ENCODE measurements at places on chromosomes 5 and 9.

GRCh38 chr9:18479405-18479804, 5.5 kb downstream of the ADAMTSL1 start:
- no peak for DNase-seq

DNA sequence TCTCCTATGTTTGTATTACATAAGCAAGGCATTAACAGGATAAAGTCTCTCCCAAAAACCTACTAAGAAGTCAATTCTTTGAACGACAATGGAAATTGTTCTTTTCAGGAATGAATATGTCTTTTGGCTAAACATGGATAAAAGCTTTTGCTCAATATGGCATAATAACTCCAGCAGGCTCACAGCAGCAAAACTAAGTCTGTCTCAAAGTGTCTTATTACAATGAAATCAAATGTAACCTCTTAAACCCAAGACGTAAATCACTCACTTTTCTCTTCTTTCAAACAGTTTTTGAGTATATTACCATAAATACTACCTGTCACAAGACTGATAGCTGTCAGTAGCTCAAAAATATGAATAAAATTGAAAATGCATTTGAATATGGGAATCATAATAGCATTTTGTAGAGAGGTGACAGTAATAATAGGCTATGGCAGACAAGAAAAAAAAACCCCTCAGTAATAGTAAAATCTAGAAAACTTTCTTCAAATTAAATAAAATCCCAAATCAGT, 41.7 kb upstream of the EFNA5 start:
- no peak for DNase-seq

DNA sequence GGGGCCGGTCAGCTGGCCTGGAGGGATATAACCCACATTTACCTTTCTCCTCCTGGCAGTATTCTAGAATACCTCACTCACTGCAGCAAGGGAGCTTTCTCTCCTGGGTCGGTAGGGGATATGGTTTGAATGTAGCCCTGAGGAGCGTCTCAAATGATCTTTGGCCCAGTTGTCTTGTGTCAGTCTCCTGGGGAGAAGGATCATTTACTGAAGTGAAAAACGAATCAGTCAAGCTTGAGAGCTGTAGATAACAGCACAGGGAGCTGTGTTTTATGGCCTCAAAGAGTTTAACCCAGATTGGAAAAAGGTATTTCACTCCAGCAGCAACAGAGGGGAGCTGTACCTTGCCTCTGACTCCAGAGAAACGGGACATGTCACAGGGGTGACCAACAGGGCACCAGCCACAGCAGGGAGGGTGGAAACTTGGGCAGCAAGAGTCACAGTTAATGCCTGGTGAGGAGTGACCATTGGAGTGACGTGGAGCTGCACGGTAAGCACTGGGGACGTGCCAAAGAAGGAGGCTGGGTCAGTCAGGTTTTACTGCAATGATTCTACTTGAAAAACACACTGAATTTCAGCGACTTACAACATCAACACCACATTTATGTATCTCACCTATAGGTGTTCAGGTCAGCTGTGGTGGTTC, 29.8 kb upstream of the ZFR start:
- no peak for DNase-seq

GRCh38 chr5:134537297-134537696, 11.8 kb downstream of the JADE2 start:
- DNase-seq: no peak

- no peak for DNase-seq
Observed at GRCh38 chr5:11182441-11183080, 421.5 kb upstream of the DAP start.

GRCh38 chr9:33151007-33151557, 16.1 kb downstream of the B4GALT1 start:
- DNase-seq: no peak

- no peak for DNase-seq
Observed at GRCh38 chr5:157548513-157549282, 26.9 kb downstream of the ADAM19 start.

GRCh38 chr5:142779163-142779840, 9.1 kb downstream of the ARHGAP26 start:
- no peak for DNase-seq

- DNase-seq: no peak
Observed at GRCh38 chr9:95406121-95406520, 88.6 kb upstream of the FANCC start.

- no peak for DNase-seq
Observed at GRCh38 chr9:5614985-5615384, 13.9 kb upstream of the RIC1 start.

- no peak for DNase-seq
Observed at GRCh38 chr9:108885643-108886348, 23.7 kb downstream of the ACTL7A start.

GRCh38 chr5:172351240-172351778, 67.7 kb upstream of the UBTD2 start:
- no peak for DNase-seq

DNA sequence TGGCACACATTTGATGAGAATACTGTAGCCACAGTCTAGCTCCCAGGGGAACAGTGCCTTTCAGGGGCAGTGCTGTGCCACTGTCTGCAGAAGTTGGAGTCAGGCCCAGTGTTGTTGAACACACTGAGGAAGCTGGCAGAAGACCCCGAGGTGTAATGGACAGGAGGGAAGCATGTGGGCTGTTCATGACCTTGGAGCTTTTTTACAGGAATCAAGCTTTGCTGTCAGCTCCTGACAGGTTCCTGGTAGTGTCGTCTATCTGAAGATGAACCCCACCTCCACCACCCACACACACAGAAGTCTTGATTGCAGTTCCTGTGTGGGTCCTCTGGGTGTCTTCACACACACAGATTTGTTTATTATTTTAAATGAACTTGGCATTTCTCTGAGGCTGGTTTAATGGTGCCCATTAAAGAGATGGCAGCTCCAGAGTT, 40.3 kb upstream of the TNFAIP8 start:
- no peak for DNase-seq

- DNase-seq: no peak
Observed at GRCh38 chr5:133709209-133709725, 96.9 kb upstream of the FSTL4 start.

- no peak for DNase-seq
Observed at GRCh38 chr9:98968601-98969337, 25.1 kb downstream of the COL15A1 start.

DNA sequence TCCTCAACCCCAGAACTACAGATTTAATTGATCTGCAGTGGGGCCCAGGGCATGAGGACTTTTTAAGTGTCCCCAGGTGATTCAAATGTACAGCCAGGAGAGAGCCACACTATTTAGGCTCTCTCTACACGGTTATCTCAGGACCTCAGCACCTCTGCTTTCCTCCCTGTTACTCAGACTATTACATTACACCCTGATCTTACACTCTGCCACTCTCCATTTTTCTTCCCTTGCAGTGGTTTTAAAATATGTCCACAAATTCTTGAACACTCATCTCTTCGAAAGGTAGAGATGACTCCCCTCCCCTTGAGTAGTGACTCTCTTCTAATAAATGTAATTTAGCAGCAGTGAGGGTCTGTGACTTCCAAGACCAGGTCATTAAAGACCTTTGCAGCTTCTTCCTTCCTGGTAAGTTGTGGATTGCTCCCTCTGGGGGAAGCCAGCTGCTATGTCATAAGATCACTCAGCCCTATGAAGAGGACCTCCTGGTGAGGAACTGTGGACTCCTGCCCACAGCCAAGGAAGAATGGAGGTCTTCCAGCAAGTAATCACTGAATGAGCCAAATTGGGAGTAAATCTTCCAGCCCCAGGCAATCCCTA, 87.5 kb upstream of the SSBP2 start:
- no peak for DNase-seq

DNA sequence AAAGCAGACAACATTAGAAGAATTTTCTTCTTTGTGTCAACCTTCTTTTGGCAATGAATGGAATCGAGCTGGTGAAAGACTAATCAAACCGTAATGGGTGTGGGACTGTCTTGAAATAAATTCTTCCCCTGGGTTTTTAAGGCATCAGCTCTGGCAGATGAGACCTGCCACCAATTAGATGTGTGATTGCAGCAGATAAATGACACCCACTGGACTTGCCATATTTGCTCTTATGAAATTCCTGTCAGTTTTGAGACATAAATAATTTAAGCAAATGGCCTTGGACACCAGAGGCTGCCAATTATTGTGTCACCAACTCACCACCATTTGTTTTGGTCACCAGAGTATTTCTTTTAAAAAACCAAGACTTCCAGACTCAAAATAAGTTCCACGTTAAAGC, 135.9 kb upstream of the RGMB start:
- DNase-seq: no peak

GRCh38 chr5:115838885-115839518, 2.4 kb downstream of the ATG12 start:
- no peak for DNase-seq

- DNase-seq: no peak
Observed at GRCh38 chr5:141695627-141696215, 13.7 kb upstream of the ARAP3 start.
